IPS DF 6.9 (cell line): ENCODE measurements at places on chromosomes 2 and 18.

- no peak for DNase-seq
These were observed 746.4 kb downstream of the SLC4A3 start for GRCh38 chr2:220373878-220374277.

DNA sequence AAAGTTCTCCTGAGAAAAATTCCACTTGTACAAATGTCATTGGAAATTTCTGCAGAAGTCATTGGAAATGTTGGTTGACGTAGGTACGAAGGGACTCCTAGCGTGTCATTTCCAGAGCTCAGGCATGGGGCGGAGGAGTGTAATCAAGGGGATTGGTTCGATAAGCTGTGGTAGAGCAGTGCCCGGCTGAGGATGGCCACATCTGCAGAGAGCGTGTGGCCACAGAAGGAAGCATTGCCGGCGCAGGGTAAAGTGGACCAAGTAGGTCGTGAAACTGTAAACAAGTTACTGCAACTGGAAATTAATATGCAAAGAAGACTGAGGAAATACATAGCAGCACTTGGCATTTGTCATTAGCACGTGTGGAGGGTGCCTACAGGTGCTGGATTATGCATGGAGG is 101.8 kb downstream of the DGKD start:
- DNase-seq, result no peak

DNA sequence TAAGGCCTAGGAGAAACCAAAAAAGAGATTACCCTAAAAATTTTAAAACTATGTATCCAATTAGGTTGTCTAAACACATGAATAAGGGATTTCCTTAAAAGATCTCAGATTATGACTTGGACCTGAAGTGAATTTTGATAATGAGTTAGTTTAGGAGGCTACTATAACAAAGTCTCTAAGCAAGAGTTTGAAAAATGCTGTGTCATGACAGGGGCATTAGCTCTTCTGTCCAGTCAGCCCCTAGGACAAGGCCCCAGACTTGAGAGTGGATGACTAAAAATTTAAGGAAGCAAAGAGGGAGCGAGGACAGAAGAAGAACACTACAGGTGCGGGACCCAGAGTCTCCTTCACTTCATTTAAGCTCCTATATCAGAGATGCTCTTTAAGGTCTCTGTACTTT is 135.9 kb downstream of the DTNB start:
- no peak for DNase-seq

DNA sequence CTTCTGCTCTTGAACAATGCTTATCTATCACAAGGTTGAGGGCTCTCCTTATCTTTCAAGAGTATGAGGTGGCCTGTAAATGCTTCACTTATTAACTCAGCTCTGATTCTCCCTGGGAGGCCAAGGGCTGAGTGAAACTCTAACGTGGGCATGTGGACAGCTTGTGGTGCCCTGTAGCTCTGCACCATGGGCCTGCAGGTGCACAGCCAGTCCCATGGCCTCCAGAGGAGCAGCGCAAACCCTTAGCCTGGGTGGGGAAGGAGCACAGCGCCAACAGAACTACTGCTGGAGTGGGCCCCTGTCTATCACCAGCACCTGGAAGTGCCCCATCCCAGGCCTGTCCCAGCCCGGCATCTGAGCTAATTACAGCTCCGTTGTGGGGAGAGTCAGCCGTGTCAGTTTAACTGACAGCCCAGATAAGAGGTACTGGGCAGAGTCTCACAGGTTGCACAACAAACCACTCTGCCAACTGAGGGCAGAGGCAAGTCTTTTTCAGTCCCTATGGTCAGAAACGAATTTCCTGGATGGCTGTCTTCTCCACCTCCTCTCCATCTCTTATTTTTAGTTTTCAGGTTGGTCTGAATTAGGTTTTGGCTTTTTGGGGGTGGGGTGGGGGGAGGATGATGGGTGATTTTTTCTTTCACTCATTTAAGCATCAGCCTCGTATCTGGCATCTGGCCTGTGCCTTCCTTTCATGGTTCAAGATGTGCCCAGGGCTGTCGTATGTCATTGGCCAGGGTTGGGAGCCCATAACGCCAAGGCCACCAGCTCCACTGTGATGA is 219.5 kb downstream of the BCL2 start:
- DNase-seq, result no peak

DNA sequence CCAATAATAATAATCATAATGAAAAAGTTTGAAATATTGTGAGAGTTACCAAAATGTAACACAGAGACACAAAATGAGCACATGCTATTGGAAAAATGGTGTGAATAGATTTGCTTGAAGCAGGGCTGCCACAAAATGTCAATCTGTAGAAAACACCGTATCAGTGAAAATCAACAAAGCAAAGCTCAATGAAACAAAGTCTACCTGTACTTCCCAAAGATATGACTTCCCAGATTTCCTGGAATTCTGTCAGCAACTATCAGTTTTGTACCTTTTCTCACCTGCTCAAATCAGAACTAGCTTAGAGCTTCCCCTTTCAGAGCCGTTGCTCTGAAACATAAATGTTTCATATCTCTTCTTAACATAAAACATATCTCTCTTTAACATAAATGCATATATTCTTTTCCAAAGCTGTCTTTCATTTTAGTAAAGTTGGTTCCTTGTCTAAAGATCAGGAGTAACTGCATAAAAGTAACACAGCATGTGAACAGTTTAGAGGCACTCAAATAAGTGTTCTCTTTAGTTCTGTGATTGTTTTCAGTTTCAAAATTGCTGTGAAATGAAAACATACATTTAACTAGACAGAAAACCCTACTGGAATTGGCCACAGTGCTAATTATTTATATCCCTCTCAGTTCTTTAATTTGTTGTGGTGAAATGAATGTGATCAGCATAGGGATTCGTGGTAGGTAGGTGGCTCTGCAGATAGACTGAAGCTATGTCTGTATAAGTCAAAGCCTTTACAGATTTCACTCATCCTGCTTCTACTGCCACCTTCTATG is 262.5 kb downstream of the KCNJ3 start:
- DNase-seq, result no peak

DNA sequence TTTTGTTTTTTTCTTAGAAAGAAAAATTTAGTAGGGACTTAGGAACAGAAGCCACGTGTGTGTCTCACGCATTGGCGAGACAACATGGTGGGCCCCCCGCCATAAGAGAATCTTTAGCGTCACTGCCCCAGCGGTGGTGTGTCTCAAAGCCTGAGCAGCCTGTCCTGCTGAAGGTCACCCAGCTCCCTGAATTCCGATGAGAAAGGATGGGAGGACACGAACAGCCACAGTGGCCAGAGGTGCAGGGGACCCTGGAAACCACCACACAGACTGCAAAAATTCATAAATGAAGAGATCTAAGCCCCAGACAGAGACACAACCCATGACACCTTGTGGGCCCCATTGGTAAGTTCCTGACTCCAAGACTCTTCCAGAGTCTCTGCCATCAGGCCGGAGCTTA is 266.1 kb upstream of the RAB6C start:
- DNase-seq, result no peak

DNA sequence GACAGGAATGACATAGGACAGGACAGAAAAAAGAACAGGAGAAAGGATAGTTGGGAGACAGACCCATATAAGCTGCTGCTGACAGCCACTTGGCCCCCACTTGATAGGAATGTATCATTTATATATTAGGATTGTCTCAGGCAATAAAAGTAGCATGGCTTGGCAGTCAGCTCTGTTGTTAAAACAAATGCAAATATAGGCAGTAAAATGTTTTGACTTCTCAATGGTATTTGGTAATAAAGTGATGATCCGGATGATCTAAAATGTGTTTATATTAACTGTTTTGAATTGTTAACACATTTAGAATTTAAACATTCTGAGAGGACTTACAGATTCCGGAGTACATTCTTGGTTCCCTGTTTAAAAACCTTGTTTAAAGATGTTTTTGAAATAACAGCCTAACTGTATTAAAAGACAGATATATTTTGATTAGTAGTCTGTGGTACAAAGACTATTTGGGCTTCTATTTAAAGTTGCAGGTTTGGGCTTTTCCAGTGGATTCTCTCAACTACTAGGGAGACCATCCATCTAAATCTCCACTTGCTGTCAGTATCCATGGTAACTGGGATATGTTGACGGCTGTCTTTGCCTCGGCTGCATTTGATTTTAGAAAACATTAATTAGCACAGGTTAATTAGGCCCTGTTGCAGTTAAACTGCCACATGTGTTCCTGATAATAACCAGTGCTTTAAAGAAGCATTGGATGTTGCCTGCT is 147.6 kb downstream of the ESCO1 start:
- DNase-seq, result no peak

- DNase-seq, result no peak
These were observed 24.4 kb downstream of the CRYGD start for GRCh38 chr2:208099682-208100470.

- DNase-seq, result no peak
These were observed 851.8 kb upstream of the NXPH2 start for GRCh38 chr2:139631966-139632365.

GRCh38 chr18:75422341-75422910 is 5.1 kb downstream of the SMIM21 start:
- no peak for DNase-seq

DNA sequence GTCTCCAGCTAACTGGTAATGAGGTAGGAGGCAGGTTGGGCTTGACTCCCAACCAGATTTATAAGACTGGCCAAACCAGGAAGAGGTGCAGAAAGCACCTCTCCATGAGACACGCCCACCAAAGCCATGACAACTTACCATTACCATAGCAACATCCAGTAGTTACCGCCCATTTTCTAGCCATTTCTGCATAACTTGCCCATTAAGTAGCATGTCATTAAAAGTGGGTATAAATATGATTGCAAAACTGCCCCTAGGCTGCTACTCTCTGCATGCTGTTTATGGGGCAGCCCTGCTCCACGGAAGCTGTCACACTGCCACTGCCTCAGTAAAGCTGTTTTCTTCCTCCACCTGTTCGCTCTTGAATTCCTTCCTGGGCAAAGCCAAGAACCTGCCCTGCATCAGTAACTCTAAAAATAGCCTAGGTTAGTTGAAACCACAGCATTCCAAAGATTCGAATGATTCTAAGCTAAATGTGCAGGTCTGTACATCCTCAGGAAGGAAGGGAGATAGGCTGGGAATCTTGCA is 131.9 kb downstream of the ATL2 start:
- no peak for DNase-seq

DNA sequence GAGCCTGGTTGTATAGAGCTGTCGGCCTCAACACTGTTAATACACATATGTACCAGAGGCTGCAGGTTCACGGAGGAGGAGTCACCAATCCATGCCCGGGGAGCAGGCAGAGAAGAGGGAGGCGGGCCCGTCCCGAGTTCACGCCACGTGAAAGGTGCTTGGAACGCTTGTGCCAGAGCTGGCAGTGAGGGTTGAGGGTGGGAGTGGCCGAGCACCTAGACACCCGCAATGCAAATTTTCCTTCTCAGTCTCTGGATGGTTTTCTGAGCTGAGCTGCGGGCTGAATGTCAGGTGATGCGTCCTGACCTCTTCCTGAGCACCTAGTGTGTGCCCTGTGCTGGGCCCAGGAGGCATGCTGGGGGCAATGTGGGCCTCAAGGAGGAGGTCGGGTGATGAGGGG is 52.2 kb downstream of the ODC1 start:
- DNase-seq, result no peak

GRCh38 chr18:26813043-26813442 is 52.5 kb downstream of the AQP4 start:
- peak; percentile 52 for DNase-seq

DNA sequence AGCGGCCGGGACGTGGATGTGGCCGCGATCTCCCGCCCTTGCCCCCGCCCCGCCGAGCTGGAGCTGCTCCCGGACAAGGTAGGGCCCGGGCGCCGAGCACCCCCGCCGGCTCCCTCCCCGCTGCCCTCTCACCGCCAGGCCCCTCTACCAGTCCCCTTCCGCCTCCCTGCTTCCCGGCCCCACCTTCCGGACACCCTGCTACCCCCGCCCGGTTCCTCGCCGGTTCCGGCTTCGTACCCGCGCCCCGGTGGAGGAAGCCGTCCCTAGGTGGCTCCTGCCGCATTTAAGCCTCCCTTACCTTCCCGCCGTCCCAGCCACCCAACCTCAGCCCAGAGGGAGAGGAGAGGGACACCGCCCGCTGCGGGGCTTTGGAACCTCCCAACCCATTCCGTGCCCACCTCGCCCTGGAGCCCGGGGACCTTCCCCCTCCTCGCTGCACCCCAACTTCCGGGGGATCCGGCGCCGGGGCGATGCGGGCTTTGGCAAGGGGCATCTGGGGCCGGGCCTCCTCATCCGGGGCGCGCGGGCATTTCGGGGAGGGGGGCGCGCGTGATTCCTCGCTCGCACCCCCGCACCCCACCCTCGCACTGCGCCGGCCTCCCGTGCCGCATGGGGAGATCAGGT is 475 bp downstream of the B3GNT2 start:
- no peak for DNase-seq

DNA sequence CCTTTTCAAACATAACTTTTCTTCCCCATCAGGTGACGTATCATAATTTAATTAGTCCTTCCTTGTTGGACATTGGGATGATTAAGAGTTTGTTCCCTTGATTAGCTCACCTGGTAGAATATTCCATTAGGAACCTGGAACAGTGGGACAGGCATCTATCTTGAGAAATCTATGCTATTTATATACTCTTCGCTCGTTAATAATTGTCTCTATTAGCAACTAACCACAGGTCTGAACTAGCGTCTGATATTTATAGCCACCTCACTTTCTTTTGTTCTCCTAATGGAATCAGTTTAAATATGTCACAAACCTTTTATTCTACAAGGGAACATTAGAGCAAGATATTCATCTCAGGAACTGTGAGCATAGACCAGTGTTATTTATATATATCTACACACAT is 79.8 kb downstream of the MAPK4 start:
- DNase-seq, result no peak

GRCh38 chr2:119441376-119442225 is 9.9 kb downstream of the TMEM37 start:
- DNase-seq, result no peak

GRCh38 chr18:64799376-64799775 is 650.5 kb upstream of the LINC00305 start:
- no peak for DNase-seq

GRCh38 chr2:55309446-55309845 is 40.4 kb upstream of the MTIF2 start:
- no peak for DNase-seq

DNA sequence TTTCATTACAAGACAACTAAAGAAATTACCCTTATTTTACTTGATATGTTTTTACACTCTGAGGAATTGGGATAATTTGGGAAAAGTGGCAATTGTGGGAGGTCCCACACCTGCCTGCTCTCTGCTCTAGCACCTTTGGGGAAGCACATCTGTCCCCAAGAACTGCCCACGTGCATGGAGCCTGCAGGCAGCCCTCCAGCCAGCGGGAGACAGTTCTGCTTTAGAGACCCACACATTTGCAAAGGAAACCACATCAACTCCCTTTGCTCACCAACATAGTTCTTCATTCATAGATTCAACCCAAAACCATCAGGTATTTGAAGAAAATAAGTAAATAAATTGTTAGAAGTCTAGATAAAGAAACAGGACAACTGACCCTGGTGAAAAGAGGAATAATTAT is 239.9 kb upstream of the ID2 start:
- DNase-seq, result no peak

DNA sequence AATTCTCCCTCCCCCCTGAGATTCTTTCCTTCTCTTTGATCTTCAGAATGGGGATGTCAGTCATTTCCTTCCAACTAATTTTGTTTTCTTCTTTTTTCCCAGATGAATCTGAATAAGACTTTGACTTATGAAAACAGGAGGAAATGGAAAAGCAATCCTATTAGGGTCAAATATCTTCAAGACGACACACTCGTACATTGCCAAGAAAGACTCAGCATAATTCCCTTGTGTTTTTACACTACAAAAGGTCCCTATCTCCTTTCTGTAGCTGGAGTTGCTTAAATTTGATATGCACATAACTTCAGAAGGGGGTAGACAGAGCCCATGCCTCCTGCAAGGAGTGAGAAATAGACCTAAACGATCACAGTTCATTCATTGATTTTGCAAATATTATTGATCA is 230.3 kb upstream of the RBBP8 start:
- DNase-seq, result no peak

- DNase-seq, result no peak
These were observed 1235.3 kb upstream of the ZEB2 start for GRCh38 chr2:145755019-145755837.
